ENCODE measurements at places on chromosomes 2 and 18.

- DNase-seq = no peak
These were observed 20.1 kb downstream of the DOCK10 start for GRCh38 chr2:225022188-225022587.

DNA sequence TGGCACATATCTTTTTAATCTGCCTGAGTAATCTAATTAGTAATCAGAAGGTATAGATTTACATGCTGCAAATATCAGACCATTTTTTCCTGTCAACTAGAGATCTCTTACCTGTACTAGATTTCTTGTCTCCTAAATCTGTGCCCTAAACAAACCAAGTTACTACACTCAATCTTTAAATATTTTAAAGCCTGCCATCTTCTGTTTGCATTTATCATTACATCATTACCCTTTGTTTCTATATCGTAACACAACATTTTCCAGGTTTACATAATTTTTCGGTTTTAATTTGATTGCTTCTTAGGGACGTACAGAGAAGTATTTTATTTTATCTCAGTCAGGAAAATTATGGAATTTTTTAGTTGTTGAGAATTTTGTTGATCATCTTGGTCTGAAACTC, 25.7 kb downstream of the PSMA8 start:
- DNase-seq = no peak

DNA sequence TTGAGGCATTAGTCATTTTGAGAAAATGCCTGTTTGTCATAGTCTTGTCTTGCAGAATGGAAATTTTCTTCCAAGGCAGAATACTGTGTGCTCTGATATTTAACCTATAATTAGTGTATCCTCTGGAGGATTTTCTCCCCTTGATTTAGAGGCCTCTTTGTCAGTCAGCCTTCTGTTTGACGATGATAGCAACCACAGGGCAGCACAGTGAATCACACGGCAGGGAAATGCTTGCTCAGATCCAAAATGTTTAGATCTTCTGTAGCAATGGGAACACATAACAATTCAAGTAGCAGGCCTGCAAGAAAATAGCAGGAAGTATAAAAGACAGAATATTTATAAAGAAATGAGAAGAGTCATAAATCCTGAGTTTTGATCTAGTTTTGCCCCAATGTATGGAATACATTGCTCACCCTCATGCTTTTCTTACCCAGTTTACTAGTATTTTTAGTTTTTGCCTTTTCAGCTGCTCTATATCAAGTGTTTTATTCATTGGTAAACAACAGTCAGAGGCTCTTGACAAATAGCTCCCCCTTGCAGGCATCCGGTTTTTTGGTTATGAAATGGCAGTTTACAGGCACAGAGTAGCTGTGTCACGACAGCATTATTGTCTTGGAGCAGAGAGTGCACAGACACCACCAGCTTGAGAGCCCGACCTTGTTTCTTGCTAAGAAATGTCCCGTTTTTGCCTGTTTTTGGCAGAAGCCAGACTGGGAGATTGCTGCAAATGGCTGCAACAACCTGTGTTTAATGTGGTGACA, 185.1 kb downstream of the MYO3B start:
- no peak for DNase-seq

GRCh38 chr2:9497017-9497416, 22.7 kb downstream of the IAH1 start:
- no peak for DNase-seq

DNA sequence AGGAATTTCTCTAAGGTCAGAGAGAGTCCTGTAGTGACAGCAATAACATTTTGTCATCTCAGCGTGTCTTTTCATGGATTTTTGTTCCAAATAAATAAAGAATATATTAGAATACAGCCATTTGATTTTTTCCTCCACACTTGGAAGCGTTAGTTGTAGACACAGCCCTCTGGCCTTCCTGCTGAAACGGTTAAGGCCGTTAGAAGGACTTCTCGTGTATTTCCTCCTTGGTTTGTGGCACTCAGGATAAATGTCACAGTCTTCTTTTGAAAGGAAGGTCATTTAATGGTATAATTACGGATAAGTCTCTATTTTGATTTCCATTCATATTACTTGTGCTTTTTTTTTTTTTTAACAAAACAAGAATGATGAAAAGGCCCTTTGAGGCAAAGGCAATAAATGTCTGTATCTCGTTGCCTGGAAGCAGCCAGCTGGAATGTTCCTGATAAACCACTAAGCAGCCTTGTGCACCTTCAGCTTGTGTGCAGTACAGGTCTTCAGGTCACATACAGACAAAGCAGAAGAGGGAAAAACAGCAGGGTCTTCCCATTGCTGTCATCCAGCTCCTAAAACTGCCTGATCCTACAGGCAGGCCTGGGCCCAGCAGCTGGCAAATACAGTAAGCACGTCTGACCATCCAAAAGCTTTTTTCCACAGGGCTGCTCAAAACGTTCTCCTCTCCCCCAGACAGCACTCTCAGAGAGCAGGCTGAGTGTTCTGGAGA, 14.4 kb downstream of the EFR3B start:
- no peak for DNase-seq
